Suppressor macrophage (primary cell): ENCODE measurements at places on chromosomes 2 and 18.
A peak's percentile ranks its signal among the peaks of the same experiment; 100 is the strongest.

GRCh38 chr2:236503100-236503499 is 66.5 kb upstream of the ACKR3 start:
- DNase-seq: no peak

DNA sequence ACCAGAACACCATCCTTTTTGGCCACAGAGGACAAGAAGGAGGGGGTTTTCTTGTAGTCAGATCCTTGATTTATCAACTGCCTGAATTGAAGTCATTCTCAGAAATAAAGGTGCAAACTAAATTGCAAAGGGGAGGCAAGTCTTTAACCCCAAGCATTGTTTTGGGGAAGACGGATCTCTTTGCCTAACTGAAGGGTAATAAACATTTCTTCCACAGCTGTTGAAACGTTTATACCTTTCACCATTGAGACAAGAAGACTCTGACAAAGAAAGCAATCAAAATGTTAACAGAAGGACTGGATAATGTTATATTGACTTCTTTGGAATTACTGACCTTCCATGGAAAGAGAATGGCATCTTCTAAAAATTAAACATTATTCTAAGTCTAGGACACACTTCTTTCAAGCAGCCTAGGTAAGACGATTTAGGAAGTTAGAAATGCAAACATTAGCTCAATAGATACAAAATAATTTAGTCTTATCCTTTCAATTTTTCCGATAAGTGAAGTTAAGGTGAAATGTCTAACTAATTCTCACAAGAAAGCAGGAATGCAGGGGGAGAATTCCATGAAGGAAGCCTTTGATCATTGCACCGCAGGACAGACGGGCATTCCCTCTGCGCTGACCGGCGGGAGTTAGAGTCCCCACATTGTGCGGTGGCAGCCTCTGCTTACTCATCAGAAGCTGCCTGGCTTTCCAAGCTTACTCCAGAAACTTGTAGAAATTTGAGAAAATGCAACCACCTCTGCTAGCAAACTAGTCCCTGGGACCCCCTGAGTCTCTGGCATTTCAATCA is 69.4 kb upstream of the COPS8 start:
- DNase-seq: no peak

DNA sequence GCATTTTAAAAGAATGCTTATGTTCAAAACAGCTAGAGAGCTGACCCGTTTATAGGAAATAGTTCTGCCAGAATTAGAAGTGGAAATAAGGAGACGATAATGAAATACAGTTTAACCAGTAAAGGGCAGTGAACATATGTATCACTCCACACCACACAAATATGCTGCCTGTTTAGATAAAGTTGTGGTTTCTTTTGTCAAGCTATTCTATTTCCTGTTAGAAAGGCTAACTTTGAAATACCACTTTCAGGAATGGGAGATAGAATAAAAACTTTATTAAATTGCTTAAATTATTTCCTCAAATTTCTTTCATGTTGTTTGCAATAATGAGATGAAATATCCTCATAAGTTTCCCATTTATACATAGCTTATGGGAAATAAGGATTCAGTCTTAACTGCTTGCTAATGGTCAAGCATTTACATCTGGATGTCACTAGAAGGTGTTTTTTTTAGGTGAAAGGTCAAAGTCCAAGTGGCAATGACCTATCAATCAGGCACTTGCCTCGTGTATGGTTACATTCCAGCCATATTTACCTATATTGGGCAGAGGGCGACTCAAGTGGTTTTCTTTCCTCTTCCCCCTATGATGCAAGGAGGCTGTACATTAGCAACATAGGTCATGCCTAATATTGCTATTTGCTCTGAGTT is 148.9 kb downstream of the ZEB2 start:
- DNase-seq: no peak

DNA sequence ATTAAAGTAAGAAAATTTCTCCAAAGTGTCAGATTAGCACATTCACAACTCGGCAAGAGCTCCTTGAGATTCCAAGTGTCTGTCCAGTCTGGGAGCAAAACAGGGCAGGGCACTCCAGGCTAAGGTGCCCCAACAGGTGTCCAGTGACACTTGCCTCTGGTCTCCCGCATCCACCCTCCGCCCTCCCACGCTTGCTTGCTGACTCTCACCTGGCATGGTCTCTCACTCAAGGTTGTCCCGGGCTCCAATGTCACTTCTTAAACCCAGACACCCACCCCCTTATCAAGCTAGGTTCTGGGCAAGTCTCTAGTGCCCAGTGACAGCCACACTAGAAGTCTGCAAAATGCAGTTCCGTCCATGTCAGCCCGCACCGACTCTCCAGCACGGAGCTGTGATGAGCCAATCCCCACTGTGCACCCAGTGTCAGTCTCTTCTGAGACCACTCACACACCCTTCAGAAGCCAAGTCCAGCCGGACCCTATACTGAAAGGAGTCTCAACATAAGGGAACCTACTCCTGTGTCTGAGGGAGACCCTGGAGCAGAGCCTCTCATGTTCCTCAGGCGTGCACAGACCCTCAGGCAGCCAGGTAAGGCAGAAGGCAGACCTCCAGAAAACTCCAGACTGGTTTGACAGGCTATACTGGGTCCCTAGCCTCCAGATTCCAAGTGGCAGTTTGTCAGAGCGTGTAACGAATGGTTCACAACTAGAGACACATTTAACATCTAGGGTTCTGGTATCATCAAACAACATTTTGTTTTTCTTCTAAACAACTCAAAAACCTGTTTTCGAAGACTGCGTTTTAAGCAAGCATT is 45.6 kb downstream of the HDLBP start:
- DNase-seq: no peak

DNA sequence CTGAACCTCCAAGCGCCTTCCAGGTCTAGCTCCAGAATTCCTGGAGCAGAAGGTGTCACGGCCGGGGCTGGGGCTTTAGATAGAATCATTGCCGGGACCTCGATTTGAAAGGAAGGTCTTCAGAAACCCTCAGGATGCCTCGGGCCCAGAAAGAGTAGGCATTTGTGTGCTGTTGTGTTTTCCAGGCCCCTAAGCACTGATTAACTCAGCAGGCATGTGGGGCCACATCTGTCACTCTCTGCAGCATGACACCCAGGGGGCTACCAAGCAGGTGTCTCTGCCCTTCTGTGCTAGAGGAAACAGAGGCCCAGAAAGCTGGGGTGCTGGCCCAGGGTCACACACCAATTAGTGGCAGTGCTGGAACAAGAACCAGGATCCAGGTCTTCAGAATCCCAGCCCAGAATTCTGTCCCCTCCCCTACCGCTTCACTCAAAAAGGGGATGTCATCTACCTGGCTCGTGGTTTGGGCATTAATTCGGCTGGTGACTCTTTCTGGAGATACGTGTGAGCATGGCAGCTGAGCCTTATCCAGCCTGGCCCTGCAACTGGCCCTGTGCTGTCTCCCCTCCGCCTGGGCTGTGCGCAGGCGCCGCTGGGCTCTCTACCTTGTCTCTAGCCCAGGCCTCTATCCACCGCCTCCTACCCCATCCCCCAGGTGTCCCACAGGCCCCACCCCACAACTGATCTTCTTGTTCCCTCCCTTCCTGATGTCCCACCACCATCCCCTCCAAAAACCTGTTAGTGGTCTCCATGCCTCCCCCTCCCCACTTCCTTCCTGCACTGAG is 245.4 kb downstream of the ATAD2B start:
- DNase-seq: no peak

DNA sequence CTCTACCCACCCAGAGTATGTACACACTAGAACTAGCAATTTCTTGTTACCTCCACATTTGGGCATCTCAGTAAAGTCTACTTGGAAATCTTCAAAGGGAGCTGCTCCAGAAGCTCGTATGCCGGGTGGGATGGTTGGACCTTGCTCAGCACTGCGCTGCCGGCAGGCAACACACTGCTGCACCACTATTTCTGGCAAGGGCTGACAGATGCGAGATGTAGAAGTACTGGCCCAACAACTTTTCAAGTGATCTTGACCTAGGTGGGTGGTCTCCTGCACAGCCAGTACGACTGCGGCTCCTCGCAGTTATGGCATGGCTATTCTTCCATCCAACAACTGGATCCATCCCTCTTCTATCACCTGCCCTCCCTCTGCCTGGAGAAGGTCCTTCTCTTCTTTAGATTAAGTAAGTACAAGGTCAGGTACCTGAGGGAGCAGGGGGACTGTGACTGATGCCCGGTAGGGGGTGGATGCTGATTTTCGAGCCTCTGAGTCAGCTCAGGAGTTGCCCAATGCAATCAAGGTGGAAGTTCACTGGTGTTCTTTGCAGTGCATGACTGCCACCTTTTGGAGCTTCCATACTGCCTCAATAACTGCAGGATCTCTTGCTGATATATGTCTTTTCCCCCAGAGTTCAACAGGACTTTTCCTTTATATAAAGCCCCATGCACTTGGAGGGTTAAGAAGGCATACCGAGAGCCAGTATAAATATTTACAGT is 100.4 kb upstream of the SLC1A4 start:
- no peak for DNase-seq

- peak; percentile 71 for DNase-seq
Observed at GRCh38 chr2:101012706-101013181, 10.7 kb downstream of the RPL31 start.

DNA sequence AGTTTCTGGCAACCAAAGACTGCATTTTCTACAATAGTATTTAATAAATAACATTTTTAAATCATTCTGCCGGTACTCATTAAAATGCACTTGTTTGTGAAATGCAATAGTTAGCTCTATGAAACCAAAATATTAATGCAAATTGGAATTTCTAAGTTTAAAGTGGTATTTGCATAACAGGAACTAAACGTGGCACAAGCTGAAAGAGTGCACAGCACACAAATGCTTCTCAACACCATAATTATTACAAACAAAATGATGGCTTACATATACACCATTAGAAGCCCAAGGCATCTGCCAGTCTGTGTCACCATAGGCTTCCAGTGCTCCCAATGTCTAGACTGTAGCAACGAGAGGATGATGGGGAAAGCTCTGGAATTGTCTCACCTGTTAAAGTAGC is 280.5 kb downstream of the TCF4 start:
- DNase-seq: no peak

- DNase-seq: no peak
Observed at GRCh38 chr2:76448956-76449355, 738.2 kb upstream of the GCFC2 start.

- DNase-seq: no peak
Observed at GRCh38 chr2:62234755-62235655, 39.1 kb downstream of the B3GNT2 start.

DNA sequence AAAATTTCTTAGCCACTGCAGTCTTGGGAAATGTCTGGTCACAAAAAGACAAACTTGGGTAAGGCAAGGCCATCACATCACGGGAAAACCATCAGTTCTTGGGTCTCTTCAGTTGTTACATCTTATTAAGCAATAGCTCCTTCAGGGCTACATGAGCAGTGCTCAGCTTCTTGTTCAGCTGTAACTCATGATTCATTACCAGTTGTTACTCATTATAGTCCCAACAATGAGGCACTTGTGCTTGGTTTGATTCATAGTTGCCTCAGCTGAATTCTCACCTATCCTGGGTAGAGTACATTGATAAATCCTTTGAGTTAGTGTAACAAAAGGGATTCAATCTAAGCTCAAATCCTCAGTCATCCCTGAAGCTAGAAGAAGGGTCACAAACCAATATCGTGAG is 102.4 kb upstream of the DCC start:
- no peak for DNase-seq

DNA sequence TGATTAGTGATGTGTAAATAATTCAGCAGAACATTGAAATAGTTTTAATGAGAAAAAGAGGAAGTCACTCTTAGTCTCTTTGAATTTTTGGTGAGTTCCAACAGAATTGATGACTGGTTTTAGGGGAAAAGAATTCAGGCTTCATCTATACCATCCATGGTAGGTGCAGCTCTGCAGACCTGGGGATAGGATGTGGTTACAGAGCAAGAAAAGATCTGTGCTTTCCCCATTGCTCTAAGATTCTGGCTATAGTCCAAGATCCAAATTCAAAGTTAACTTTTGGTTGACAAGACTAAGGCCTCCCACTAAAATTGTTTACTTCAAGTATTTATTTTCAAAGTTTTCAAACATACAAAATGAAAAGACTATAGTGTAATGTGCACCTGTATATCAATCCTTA is 3.6 kb downstream of the UGT1A10 start:
- no peak for DNase-seq

GRCh38 chr2:224937887-224938286 is 104.4 kb downstream of the DOCK10 start:
- peak; percentile 62 for DNase-seq

GRCh38 chr2:6073191-6074088 is 381.3 kb downstream of the SOX11 start:
- no peak for DNase-seq

- DNase-seq: no peak
Observed at GRCh38 chr2:57821088-57821487, 225.5 kb upstream of the VRK2 start.

GRCh38 chr2:57965961-57966360 is 80.6 kb upstream of the VRK2 start:
- no peak for DNase-seq

GRCh38 chr2:33443274-33443829 is 33.1 kb upstream of the RASGRP3 start:
- peak; percentile 39 for DNase-seq

- DNase-seq: peak; percentile 66
Observed at GRCh38 chr2:38075507-38076151, at the start of gene CYP1B1. TSS of gene CYP1B1 (minus strand) at chr2:38076151. CDS start at chr2:38075388, 763 bp downstream.

DNA sequence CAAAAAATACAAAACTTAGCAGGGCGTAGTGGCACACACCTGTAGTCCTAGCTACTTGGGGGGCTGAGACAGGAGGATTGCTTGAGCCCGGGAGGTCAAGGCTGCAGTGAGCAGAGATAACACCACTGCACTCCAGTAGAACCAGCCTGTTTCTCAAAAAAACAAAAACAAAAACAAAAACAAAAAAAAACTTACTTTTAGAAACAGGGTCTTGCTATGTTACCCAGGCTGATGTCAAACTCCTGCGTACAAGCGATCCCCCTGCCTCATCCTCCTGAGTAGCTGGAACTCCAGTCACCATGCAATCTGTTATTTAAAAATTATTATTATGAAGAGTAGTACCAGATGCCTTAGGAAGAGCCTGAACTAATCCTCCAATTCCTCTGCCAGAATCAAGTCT is 35.0 kb upstream of the GLI2 start:
- DNase-seq: no peak

- DNase-seq: peak; percentile 66
Observed at GRCh38 chr2:224778474-224778877, 62.3 kb upstream of the CCDC195 start.

GRCh38 chr2:238158509-238159070 is at the start of gene ERFE:
TSS of gene ERFE (plus strand) at chr2:238158970. CDS start at chr2:238159008, 38 bp downstream.
- peak; percentile 55 for DNase-seq

DNA sequence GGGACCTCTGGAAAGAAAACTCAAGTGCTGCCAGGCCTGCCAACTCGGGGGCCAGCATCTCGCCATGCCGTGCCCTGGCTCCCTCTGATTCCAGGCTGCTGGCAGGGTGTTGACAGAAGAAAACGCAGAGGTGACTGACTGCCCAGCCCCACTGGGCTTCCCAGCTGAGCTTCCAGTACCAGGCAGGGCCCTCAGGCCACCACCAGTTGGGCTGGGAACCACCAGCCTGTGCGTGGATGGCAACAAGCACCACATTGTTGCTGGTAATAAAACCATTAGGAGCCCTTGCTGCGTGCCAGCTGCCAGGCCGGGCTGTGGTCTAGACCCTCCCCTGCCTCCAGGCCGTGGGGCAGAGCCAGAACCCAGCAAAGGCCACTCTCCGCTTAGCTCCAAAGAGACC is 9.2 kb downstream of the DNMT3A start:
- DNase-seq: no peak

GRCh38 chr2:204913854-204914464 is 368.7 kb downstream of the PARD3B start:
- no peak for DNase-seq
